ENCODE measurements at places on chromosomes 6 and 20.

DNA sequence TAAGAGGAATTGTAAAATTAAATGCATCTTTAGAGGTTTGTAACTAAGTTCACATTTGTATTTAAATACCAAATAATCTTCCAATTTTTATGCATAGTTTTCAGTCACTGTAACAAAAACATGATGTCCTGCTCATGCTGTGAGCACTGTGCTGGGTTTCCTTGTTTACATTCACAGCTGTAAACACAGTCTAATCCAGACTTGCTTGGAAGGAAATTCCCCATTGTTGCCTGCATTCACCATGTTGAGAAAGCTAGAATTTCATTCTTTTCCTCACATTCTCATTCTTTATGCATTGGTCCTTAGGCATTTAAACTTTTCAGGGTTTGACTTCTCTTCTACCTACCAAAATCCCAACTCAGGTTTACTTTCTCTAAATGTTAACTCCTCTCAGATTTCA lies 242.0 kb upstream of the TBX18 start:
- DNase-seq, result peak; percentile 79

DNA sequence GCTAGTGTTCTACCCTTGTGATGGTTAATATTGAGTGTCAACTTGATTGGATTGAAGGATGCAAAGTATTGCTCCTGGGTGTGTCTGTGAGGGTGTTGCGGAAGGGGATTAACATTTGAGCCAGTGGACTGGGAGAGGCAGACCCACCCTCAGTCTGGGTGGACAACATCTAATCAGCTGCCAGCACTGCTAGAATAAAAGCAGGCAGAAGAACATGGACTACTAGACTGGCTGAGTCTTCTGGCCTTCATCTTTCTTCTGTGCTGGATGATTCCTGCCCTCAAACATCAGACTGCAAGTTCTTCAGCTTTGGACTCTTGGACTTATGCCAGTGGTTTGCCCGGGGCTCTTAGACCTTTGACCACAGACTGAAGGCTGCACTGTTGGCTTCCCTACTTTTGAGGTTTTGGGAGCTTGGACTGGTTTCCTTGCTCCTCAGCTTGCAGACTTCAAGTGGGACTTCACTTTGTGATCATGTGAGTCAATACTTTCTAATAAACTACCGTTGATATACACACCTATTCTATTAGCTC lies 50.1 kb downstream of the SDHAF4 start:
- DNase-seq, result no peak

- peak; percentile 89 for DNase-seq
These were observed 457.8 kb downstream of the QKI start for GRCh38 chr6:163872335-163872734.

DNA sequence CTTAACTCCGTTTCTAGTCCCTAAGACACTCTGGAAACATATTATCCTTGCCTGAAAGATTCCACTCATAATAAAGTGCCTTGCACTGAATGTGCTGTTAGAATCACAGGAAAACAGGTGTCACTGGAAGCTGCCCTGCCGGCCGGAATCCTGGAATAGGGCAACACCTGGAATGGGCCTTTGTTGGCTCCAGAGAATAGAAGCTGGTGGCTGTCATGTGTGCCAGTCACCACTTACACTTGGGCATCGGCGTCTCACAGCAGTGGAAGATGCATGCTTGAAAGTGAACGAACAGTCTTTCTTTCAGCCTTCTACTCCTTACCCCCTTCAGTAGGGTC lies 90.8 kb upstream of the AFDN start:
- no peak for DNase-seq

GRCh38 chr20:43726333-43726732 lies 469 bp downstream of the GTSF1L start:
- DNase-seq, result no peak

- no peak for DNase-seq
These were observed 545.4 kb downstream of the ADGRB3 start for GRCh38 chr6:69180361-69181067.

DNA sequence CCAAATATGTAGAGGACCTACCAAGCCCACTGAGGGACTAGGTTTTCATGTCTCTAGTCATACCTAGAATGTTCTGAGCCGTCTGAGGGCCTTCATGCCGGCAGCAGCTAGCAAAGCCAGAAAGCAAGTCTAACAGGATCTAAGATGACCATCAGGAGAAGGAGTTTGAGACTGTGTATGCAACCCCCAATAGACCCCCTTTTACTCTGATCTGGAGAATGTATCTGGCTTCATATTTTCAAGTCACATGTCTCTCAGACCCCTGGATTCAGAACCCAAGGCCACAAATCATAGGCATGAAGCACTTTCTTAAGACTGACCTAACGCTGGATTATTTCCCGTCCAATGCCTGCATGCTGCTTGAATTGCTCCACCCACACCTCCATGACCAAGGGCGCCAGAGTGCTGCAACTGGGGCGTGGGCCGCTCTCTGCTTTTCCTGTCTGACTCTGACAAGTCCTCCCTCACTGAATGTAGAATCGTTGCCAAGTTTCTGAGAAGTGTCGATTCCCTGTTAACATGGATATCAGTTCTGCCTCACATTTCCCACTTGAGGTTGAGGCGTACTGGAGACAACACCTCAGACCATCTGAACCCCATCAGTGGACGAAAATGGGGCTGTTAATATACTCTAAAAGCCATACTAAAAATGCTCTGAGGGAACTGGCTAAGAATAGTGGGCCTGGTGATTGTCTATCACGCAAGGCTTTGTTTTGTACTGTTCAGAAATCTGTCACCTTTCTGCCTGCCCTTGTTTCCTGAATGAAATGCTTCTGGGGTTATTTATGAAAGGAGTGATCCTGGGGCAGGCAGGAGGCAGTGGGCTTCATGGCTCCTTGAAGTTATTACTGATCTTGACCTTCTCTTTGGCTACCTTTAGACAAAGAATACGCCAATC lies 23.9 kb upstream of the ASXL1 start:
- peak; percentile 27 for DNase-seq

GRCh38 chr20:34861386-34862084 lies 11.1 kb downstream of the GGT7 start:
- DNase-seq, result peak; percentile 51

DNA sequence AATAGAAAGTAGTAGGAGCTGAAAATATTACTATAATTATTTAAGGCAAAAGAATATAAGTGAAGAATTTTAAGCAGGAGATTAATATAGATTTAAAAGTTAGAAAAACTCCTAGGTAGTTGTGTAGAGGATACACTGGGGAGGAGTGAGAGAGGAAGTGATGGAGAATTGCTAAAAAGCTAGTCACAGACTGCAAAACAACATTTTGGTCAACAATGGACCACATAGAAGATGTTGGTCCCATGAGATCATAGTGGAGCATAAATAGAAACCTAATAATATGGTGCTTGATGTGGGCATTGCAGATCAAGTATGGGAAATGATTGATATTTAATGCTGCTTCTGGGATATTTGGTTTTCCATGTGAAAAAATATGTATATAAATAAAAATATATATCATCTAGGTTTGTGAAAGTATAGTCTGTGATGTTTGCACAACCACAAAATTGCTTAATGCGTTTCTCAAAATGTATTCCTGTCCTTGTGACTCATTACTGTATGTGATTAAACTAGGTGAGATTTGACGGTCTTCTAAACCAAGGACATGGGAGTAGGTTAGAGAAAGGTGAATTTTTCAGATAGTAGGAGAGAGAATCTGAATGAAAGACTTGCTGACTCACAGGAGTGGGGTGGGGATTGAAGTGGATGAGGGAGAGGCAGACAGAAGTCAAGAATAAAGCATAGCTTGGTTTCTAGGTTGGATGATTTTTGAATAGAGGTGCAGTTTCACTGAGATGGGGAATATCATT lies 174.0 kb downstream of the BCKDHB start:
- DNase-seq, result no peak

- DNase-seq, result peak; percentile 87
These were observed 712.0 kb upstream of the NRSN1 start for GRCh38 chr6:23414051-23414445.

All from muscle of leg (tissue), 16 donors.